ENCODE measurements at places on chromosomes 11 and 22. TPM values are rescaled to one million over a fixed set of nuclear protein-coding genes. Genes with fewer than 3 reads are reported as not detected.

GAB4 gene
- not detected for total RNA-seq

TRIM48 gene
- not detected for total RNA-seq

RAB36 gene
- 1.1 TPM for total RNA-seq

SVIP gene
- total RNA-seq, result 9.5 TPM

C11orf16 gene
- not detected for total RNA-seq

MFNG gene
- 1.7 TPM for total RNA-seq

DNA sequence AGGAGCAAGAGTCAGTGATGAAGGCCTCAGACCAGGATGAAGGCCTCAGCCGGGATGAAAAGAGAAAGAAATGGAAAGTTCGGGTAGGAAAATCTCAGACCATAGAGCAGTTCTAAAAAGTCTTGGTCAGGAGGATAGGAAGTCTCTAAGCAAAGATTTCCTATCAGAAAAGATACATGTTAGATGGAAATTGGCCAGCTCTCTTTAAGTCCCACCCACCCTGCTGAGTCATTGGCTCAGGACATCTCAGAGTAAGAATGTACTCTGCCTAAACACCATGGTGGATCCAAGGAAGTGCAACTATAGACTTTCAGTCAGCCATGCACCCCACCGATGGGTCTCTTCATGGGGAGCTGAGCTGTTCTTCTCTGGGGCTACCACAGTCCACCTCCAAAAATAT lies 4.4 kb downstream of the OR8B3 start:
- peak; percentile 40 for DNase-seq

DNA sequence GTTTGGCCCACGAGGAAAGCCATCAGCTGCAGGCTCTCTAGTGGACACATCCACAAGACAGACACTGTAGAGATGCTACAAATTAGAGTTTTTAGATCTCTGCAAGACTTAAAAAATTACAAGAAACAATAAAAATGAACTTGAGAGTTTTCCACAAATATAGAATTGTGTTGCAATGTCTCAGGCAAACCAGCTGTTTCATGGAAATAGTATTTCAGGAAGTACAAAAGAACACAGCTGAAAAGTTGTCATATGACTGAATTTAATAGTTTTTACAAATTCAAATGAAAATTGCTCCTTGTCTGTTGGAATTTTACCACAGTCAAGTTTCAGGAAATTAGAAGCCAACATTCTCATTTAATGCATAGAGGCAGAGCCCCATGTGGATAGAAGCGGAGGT lies 184.5 kb upstream of the PITPNB start:
- DNase-seq, result no peak

DNA sequence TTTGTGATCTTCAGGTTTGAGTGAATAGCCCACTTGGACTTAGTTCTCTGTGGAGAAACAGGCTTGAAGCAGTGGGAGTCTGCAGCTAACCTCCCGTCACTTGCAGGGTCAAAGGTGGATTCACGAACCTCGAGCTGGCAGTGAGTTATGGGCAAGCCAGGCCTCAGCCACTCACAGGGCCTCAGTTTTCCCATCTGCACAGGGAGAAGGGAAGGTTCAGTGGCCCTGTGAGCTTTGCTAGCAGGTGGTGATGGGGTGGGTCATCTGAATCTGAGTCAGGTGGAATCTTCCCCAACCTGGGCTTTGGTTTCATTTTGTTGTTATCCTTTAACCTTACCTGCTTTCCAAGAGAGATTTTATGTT lies 86.6 kb upstream of the GRIK4 start:
- no peak for DNase-seq

GRCh38 chr22:29116397-29117123 lies 43.7 kb downstream of the KREMEN1 start:
- no peak for DNase-seq

DNA sequence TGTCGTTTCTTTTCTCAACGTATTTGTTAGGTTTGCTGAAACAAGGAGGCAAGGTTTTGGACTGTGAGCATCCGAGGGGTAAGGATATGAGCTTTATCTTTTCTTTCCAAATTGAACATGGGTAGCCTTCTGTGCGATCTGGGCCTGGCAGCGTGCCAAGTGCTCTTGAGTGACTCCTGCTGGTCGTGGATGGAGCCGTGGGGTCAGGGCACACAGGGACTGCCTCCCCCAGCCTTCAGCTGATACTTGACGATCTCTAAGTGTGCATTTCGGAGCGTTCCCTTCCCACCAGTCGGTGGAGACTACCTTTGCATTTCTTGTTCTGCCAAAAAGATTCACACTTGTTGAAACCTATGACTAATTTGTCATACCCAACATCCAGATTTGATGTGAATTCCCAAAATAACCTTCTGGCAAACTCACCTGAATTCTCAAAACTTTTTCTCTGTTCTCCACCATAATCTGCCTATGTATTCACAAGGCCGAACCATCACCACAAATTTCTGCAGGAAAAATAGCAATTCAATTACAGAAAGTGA lies 40.1 kb upstream of the CLMP start:
- DNase-seq, result peak; percentile 50

DNA sequence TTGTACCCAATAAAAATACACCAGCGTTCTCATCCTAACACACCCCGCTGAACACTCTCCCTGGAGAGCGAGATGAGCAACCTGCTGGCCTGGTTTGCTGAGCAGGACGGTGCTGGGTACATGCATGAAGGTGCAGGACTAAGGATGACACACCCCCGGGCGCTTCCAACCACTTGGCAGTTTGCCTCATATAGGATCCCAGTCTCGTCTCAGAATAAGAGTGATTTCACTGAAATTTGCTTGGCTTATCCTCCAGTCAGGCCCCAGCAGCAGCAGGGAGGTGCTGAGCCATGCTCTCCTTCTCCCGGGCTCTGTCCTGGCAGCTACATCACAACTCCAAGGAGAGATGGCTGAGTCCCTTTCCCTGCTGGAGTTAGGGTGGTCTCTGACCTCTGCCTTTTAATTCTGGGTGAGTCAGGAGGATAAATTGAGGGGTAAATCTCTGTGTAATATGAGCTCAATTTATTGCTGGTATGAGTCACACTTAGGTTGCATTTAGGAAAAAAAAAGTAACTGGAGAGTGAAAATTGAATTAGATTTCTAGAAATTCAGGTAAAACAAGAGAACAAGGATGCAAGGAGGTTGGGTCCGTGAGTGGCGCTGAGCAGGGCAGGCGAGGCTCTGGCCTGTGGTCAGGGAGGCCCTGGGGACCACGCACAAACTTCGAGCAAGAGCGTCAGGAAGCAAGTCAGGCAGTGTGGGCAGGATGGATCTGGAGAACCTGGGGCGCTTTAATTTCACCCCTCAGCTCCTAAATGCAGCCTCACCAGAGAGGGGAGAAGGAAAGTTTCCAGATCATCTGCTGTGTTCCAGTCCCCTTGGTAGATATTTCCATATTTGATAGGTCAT lies 974.0 kb downstream of the TBC1D22A start:
- DNase-seq, result peak; percentile 86

DNA sequence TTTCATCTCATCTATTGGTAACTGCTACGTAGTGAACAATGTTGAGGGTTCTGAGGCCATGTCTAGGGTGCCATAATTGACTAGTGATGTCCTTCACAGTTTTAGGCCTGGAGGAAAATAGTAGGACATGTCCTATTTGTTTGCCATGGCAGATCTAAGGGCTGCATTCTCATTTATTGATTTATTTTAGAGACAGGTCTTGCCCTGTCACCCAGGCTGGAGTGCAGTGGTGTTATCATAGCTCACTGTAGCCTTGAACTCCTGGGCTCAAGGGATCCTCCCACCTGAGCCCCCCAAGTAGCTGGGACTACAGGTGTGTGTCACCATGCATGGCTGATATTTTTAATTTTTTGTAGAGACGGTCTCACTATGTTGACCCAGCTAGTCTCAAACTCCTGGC lies 5.2 kb downstream of the CEP164 start:
- DNase-seq, result no peak

GRCh38 chr11:87281496-87281895 lies 243.8 kb downstream of the TMEM135 start:
- DNase-seq, result peak; percentile 70

DNA sequence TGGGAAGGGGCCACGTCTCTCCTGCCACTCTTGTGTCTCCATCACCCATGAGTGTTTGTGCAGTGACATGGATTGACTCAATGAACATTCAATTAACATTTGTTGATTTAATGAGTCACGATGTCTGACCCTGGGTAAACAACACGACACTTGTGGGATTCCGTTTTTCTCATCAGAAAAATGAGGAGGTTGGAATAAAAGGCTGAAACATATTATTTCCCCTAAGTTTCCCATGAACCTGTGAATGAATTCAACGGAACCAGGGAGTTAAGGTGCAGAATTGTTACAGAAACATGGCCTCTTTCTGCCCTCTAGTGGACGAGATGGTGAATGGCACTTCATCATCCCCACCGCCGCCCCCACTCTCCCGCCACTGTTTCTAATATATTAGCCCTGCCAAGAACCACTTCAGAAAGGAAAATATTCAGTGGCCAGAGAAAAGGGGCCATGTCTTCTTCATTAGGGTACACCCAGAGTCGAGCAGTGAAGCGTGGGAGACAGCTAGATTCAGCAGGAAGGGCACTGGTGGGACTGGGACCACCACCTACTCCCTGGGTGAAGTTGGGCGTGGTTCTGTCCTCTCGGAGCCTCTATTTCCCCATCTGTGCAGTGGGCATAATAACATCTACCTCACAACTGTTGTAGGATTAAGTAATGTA lies 46.3 kb upstream of the SYT13 start:
- peak; percentile 51 for DNase-seq

DNA sequence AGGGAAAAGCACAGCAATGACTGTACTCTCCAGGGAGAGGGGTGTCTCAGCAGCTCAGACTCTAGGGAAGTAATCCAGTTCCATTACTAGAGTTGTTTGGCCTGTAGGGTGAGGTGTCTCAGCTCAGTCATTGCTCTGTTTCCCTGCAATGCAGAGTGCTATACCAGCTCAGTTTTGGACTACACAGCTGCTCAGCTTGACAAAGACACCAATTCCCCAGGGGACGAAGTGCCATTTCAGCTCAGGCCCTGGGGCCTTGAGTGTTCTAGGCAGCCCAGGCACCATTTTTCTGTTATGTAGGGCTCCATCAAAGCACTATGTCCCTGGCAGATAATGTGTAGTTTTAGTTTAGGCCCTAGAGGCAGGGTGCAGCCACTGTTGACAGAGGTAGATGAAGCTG lies 18.2 kb downstream of the CALCB start:
- DNase-seq, result no peak

DNA sequence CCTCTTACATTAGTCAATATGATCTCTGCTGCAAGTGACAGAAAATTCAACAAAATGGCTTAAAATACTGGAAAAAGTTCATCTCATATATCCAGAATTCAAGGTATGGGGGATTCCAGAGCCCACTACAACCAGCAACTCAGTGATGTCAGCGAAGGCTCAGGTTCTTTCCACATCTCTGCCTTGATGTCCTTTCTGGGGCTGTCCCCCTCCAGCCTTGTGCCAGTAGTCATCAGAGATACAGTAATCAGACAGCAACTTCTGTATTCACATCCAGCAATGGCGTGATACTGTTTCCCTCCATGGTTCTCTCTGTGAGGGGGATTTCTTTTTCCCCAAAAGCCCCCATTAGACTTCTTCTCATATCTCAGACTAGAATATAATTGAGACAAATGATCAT lies 103.4 kb upstream of the USP47 start:
- no peak for DNase-seq

GRCh38 chr11:119099711-119100110 lies 1.9 kb downstream of the DPAGT1 start:
- no peak for DNase-seq

DNA sequence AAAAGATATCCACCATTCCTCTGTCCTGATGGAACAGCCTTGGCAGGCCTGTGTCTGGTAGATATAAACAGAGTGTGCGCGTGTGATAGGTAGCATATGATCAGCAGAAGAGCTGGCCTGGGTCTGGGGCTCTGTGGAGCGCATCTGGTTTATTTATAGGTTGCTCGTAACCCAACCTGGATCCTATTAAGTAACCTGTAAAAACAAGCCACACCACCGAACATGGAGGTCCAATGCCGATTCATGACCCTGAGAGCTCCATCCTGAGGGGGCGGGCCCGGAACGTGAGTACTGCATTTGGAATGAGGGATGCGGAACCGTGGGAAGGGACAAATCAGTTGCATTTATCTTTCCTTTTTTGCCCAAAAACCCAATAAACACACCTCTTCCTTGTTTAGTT lies 31.9 kb upstream of the APOL5 start:
- DNase-seq, result no peak

DNA sequence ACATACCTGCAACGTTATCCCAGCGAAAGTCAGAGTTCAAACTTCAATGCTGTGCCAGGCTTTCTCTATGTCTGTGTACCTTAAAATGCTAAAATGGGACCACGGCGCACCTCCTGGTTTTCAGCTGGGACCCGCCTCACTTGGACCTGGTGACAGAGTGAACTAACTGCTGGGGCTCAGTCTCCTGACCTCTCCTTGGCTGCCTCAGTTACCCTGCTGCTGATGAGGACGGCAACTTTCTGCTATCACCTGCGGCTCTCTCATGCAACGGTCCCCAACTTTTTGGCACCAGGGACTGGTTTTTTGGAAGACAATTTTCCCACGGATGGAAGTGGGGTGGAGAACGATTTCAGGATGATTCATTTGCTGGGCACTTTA lies 402.8 kb downstream of the BRD1 start:
- no peak for DNase-seq

- DNase-seq, result peak; percentile 28
Observed at GRCh38 chr11:32615422-32615821, 31.8 kb downstream of the EIF3M start.

- DNase-seq, result no peak
Observed at GRCh38 chr11:117972044-117972443, 14.2 kb upstream of the IL10RA start.

- peak; percentile 94 for DNase-seq
Observed at GRCh38 chr11:125923012-125923579, 18.8 kb downstream of the DDX25 start.

DNA sequence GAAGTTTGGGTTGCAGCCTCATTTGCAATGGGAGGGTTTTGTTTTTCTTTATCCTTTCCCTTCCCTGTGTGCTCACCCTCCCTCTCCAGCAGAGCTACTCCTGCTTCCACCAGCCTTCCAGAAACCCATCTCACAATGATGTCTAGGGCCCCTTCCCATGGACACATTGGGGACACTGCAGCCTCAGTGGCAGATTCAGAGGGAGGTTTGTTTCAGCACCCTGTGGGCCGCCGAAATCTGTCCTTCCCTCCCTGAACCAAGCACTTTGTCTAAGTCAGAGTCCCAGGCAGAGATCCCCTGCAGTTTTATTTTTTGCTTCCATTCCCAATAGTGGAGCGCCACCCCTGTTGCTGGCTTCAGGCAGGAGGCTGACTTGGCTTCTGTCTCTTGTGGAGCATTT lies 8.6 kb upstream of the SYNGR1 start:
- no peak for DNase-seq

- no peak for DNase-seq
Observed at GRCh38 chr11:14111496-14111895, 149.0 kb downstream of the SPON1 start.

- no peak for DNase-seq
Observed at GRCh38 chr22:27715106-27715505, 86.5 kb downstream of the MN1 start.

All from PC-3 (cell line).